Iris pigment epithelial cell (primary cell): ENCODE measurements at places on chromosomes 7 and 10.

GRCh38 chr7:29878081-29878688 is 71.9 kb downstream of the WIPF3 start:
- DNase-seq: peak; percentile 45

- no peak for DNase-seq
Observed at GRCh38 chr7:47301105-47301477, 280.8 kb downstream of the TNS3 start.

GRCh38 chr7:130683026-130683425 is 3.3 kb downstream of the TSGA13 start:
- DNase-seq: no peak

DNA sequence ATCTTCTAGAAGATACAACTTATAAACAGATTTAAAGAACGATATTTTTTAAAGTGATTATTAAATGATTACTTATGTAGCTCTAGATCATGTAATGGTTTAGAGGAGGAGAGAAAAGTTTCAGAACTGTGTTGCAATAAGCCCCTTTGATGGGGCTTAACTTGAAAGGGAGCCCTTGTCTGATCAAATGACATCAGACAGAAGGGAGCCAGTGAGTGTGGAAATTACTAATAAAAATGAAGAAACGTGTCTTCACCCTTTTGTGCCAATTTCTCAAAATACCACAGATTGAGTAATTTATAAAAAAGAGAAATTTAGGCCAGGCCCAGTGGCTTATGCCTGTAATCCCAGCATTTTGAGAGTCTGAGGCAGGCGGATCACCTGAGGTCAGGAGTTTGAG is 318.2 kb downstream of the EXOC4 start:
- DNase-seq: peak; percentile 43

DNA sequence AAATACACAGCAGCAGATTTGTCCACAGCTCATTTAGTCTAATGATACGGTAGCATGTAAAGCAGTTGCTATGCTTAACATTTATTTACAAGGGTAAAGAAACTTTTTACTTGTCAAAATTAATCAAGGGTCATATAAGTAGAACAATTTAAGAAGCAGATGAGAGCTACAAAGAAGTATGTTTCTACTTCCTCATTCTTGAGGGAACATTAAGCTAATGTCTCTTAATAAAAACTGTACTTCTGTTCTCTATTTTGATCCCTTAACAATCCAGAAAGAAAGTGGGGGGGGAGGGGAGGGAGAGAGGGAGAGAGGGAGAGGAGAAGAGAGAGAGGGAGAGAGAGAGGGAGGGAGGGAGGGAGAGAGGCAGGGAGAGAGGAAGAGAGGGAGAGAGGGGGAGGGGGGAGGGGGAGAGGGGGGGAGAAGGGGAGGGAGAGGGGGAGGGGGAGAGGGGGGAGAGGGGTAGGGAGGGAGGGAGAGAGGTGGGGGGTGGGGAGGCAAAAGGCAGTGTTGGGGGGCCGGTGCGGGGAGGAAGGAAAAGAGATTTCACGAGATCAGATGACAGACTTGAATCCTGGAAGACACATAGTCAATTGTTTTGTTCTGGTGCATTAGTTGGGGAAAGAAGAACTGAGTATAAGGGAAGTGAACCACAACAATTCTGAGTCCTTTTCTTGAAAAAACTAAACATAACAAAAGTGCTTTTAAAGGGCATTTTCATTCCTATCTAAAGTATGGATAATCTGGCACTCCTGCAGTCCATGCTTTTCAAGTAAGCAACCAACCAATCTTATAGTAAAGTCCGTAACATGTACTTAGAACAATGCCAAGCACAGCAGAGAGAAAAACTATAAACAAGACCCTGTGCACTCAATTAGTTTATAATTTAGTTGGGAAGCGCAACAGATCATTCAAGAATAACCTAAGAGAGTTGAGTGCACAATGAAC is 128.0 kb downstream of the USP6NL start:
- DNase-seq: no peak

GRCh38 chr10:124962421-124962820 is 20.5 kb downstream of the ZRANB1 start:
- DNase-seq: peak; percentile 83

DNA sequence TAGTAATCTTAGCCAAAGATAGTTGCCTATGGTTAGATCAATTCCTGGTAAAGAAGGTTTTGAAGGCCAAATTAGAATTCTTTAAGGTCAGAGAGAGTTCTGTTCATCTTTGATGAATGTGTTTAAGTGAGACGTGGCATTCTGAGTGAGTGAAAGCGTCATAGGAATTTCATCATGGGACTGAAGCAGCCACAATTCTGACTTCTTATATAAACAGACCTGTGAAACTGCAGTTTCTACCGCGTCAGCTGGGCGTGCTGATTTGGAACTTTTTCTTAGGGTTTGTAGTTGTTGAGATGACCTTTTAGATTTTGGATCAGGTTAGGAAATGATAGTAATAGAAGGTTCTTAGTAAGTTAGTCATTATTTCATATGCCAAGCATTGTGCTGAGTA is 103.8 kb downstream of the CNNM2 start:
- DNase-seq: peak; percentile 96

DNA sequence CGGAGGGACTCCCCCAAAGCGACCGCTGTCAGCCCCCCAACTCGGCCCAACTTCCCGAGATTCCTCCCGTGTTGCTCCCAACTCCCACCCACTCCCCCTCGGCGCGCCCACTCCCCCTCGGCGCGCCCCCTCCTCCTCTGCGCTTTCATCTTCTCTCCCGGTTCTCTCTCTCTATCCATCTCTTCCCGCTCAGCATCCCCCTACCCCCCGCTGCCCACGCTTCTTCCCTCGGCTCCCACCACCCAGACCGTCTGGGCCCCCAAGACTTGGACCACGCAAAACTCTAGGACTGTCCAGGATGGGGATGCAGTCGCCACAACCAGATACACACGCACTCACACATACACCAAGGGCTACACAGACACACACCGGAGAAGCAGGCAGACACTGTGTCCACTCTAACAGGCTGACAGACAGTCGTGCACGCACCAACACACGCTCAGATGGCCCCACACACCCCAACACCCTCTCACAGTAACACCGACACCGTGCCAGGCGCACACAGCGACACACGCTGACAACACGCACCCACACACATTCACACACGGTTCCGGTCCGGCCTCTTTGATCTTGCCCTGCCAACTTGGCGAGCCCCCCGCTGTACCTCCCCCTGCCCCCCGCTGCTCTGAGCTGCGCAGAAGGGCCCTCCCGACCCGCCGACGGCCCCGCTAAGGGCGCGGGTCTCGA is 1.1 kb downstream of the GRID1 start:
- DNase-seq: no peak

DNA sequence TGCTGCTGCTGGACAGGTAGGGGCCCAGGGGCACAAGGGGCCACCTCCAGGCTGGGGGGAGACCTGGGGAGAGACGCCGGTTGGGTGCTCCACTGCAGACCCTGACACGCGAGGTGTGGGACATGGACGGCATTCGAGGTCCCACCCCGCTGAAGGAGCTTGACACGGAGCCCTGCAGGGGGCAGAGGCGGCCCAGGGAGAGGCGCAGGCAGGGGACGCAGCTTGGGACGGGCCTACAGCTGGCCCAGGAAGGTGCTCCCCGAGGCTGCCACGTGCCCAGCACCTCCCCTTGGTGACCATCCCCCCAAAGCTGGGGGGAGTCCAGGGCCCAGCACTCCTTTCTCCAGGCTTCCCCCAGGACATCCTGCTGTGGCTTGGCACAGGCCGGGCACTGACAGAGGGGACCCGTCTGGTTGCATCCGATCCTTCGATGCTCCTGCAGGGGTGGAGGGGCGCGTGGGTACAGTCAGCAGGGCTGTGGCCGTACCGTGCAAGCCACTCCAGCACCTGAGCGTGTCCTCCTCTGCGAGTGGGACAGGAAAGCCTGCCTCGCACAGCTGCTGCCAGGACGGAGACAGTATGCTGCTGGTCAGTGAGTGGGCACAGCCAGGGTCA is 174.4 kb downstream of the ELFN1 start:
- DNase-seq: no peak

DNA sequence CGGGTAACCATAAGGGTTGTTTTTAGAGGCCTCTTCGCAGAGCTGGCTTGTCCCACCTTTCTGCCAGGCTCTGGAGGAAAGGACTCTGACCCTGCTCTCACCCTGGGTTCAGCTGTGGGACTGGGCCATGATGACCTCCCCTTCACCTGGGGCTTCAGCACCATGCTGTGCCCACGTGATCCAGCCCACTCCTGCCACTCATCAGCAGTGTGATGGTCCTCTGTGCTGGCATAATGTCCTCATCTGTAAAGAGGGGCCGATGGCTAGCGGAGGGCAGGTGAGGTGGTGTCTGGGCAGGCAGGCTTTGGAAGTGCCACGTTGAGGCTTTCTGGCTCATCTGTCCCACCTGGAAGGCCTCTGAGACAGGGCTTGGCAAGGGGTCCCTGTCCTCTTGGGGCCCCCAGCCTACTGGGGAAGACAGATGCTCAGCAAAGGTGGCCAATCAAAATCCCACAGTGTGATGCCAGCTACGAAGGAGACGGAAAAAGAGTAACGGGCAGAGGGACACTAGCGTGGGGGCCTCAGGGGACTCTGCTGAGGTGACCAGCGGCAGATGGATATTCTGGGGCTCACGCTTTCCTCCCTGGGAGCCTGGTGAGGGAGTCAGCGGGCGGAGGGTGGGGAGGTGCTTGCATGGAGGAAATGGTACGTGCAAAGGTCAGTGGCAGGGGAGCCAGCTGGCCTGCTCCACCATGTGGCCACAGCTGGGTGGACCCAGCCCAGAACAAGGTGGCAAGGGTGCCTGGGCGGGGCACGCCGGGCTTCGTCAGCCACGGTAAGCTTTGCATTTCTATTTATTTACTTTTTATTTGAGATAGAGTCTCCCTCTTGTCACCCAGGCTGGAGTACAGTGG is 5.4 kb downstream of the LRWD1 start:
- no peak for DNase-seq

GRCh38 chr10:82377608-82378007 is 502.6 kb downstream of the NRG3 start:
- DNase-seq: no peak

- DNase-seq: peak; percentile 72
Observed at GRCh38 chr7:16891338-16891737, 9.6 kb upstream of the AGR3 start.

DNA sequence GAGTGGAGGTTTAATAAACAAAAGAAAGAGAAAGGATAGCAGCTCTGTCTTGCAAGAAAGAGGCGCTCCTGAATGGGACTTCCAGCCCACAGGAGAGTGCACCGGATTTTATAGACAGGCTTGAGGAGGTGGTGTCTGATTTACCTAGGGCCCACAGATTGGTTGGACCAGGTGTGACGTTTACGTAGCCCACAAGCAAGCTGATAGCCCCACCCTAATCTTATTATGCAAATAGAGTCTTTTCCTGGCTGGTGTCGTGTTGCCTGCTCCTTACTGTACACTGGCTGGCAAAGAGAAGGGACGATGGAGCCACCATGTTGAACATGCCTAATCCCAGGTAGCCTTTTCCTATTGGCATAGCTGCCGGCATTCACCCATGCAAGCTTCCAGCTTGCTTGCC is 319.7 kb upstream of the POM121L12 start:
- DNase-seq: no peak

DNA sequence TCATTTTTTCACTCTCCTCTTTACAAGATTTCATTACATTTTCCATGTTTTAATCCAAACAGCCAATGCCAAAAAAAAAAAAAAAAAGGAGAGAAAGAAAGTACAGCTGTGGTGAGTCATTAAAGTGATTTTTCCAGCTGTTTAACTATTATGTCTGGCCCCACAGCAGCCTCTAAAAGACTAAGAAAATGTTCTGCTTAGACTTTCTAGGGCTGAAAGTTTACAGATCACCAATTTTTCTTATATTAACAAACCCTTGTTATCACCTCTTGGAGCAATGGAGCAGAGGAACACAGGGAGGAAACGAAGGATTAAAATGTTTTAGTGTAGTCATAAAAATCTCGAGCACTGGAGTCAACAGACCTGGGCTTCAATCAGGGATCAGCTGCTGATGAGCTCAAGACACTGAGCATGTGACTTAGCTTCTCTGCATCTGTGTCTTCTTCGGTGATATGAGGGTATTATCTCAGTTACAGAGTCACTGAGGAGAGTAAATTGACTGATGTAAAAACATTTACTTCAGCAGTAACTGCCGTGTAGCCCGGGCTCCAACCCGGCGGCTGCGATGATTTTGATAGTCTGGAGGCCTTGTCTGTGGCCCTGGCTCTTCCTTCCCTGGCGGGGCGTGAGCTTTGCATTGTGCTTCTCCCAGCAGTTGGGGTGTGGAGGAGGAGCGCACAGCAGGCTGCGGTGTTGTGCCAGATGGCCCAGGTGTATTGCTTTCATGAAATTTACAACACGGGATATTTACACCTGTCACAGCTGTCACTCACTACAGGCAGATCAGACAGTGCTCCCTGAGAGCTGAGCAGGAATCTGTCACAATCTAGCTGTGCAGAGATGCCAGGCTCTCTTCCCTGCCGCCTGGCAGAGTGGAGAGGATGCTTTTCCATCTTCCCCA is 298.3 kb upstream of the FZD8 start:
- DNase-seq: peak; percentile 3

DNA sequence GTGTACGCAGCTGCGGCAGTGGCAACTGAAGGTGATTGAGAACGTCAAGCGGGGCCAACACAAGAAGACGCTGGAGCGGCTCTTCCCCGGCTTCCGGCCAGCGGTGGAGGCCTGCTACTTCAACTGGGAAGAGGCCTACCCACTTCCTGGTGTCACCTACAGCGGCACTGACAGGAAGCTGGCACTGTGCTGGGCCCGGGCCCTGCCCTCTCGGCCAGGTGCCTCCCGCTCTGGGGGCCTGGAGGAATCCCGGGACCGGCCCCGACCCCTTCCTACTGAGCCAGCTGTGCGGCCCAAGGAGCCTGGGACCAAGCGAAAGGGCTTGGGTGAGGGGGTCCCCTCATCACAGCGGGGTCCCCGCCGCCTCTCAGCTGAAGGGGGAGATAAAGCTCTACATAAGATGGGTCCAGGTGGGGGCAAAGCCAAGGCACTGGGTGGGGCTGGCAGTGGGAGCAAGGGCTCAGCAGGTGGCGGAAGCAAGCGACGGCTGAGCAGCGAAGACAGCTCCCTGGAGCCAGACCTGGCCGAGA is 6.5 kb downstream of the ZSWIM8 start:
- no peak for DNase-seq

DNA sequence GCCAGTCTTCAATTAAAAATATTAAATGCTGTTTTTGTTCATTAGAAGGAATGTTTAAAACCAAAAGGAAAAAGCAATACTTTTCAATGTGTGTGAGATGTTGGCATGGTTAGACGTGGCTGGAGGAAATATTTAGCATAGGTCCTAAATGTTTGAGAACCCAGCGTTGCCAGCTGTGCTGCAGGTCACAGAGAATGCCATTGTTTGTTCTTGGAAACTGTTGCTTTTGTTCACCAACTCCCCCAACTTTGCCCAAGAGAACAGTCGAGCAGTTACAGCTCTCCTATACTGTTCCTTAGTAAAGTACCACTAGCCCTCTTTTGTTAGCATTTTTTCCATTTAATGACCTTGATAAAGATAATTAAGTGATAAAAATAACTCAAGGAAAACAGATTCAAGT is 44.5 kb upstream of the ELMO1 start:
- DNase-seq: no peak

GRCh38 chr7:120927454-120928103 is 23.0 kb upstream of the ING3 start:
- no peak for DNase-seq

GRCh38 chr10:32795598-32796183 is 162.3 kb downstream of the ITGB1 start:
- DNase-seq: peak; percentile 34

GRCh38 chr7:70347463-70348254 is 749.4 kb downstream of the AUTS2 start:
- no peak for DNase-seq

- peak; percentile 70 for DNase-seq
Observed at GRCh38 chr10:61903221-61903927, 1.9 kb downstream of the ARID5B start.
